ENCODE measurements at places on chromosomes 4 and X. TPM values are rescaled to one million over a fixed set of nuclear protein-coding genes. Genes with fewer than 3 reads are reported as not detected.

- DNase-seq = no peak
- H3K4me1 ChIP-seq = no peaks in the 10 kb centered on the region
These were observed 48.4 kb upstream of the SPANXN2 start for GRCh38 chrX:143768976-143769375.

DNA sequence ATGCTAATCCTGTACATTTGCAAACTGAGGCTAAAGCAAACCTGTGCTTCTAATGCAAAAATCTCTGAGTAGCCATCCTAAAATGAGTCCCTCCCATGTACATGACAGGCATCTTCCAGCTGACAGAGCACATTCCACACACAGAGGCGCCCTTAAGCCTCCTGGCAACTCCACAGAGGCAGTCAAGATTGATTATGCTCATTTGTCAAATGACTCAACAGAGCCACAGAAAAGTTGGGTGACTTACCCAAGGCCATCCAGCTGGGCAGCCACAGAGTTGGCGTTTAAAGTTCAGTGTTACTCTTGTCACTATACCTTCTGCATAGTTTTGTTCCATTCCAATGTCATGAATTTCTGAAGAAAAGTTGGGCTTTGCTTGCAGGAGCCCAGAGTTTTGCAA is 394.6 kb upstream of the FGF13 start:
- H3K4me3 ChIP-seq = no peak overlapping the region
- no peak for DNase-seq
- no peaks in the 10 kb centered on the region for H3K36me3 ChIP-seq
- H3K27ac ChIP-seq = no peak overlapping the region
- H3K4me1 ChIP-seq = no peaks in the 10 kb centered on the region

- H3K4me3 ChIP-seq = no peak overlapping the region
- H3K27me3 ChIP-seq = peaks cover 2% of the 10 kb centered on the region
- DNase-seq = no peak
- no peaks in the 10 kb centered on the region for H3K36me3 ChIP-seq
These were observed 816 bp downstream of the NMU start for GRCh38 chr4:55635282-55635681.

DNA sequence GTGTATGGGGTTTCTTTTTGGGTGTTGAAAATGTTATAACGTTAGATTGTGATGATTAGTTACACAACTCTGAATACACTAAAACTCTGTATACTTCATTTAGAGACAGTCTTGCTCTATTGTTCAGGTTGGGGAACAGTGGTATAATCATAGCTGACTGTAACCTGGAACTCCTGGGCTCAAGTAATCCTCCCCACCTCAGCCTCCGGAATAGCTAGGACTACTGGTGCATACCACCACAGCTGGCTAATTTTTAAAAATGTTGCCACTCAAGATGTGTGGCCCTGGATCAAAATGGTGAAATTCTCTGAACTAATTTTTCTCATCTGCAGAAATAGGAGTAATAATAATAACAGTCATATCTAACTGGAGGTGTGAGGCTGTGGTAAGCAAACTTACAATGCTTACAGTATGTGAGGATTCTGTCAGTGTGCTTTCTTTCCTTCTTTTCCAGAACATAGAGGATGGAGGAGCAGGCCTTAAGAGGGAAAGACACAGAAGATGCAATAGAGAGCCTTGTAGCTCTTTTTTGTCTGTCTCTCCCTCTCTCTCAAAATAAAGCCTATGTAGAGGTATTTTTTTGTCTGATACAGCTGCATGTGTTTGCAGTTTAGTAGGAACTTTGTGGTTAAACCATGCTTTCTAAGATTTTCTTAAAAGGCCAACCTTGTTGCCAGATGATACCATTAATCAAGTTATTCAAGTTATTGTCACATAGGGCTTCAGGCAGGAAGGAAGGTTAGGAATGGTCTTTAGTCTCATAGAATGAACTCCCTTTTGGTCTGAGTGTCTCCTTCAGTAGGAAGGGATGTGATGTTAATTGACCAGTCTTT is 7.5 kb downstream of the ADD1 start:
- H3K4me1 ChIP-seq = no peaks in the 10 kb centered on the region
- H3K36me3 ChIP-seq = no peaks in the 10 kb centered on the region
- H3K27ac ChIP-seq = no peak overlapping the region
- DNase-seq = no peak

The PSAPL1 gene
- total RNA-seq = 0.05 TPM

DNA sequence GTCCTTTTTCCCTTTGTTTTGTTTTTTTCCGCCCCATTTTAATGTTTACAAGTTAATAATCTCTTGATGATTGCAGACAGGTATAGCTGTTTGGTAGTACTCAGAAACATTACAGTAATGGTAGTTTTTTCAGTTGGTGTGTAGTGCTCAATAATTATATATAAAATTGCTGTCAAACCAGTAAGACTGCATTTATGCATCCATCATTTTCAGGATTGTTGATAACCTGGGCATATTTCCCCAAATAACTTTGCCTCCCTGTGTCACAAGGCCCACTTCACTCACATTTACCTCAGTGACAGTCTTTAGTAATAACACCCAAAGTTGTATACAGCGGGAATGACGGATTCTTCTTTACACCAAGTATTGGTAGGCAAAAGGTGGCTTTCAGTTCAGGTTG is 16.1 kb downstream of the ARFIP1 start:
- DNase-seq = no peak
- H3K4me3 ChIP-seq = no peak overlapping the region
- no peaks in the 10 kb centered on the region for H3K36me3 ChIP-seq
- no peak overlapping the region for H3K27ac ChIP-seq

DNA sequence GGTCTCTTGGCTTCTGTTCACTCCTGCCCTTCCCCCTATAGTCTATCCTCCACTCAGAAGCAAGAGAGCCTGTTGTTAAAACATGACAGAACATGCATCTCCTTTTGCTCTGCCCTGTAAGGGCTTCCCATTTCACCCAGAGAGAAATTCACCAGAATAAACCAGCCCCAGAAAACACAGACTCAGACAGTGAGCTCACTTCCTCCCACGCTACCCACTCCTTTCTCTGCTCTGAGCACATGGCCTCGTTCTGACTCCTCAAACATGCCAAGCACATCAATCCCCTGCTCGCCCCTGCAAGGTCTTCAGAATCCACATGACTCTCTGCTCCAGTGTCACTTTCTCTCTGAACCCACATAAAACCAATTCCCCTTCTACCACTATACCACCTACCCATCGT is 50.4 kb downstream of the MID1 start:
- H3K27me3 ChIP-seq = no peaks in the 10 kb centered on the region
- H3K27ac ChIP-seq = no peak overlapping the region
- no peaks in the 10 kb centered on the region for H3K4me1 ChIP-seq

- H3K27ac ChIP-seq = no peak overlapping the region
- DNase-seq = no peak
- H3K4me1 ChIP-seq = peaks cover 8% of the 10 kb centered on the region
- H3K36me3 ChIP-seq = no peaks in the 10 kb centered on the region
- H3K4me3 ChIP-seq = peak overlapping the region; percentile 78
These were observed 758 bp downstream of the SCFD2 start for GRCh38 chr4:53365121-53365485.

GRCh38 chr4:24226667-24227066 is 336.8 kb upstream of the PPARGC1A start:
- H3K27ac ChIP-seq = no peak overlapping the region
- no peaks in the 10 kb centered on the region for H3K36me3 ChIP-seq
- H3K27me3 ChIP-seq = no peaks in the 10 kb centered on the region
- no peak overlapping the region for H3K4me3 ChIP-seq
- DNase-seq = no peak

DNA sequence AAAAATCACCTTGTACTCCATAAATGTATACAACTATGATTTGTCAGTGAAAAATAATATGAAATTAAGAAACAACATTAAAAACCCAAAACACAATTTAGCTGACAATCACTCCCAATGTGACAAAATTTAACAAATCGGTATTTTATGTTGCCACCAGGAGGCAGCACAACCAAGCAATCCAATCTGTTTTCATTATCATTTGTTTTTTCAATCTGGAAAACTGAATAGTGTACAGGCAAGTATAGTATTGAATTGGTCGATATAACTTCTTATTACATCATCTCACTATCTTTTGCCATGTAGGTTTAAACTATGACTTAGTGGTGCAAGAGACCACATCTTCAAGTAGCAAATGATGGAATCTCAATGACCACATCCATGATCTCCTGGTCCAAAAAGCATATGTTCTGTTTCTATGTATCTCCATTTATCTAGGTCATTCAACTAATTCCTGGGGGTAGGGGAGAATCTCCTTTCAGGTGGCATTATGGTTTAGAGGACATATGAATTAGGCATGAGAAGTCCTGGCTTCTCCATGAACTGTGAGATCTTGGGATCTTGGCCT is 112.9 kb upstream of the AGA start:
- no peaks in the 10 kb centered on the region for H3K36me3 ChIP-seq
- H3K4me3 ChIP-seq = no peak overlapping the region
- no peak overlapping the region for H3K27ac ChIP-seq
- no peak for DNase-seq
- H3K4me1 ChIP-seq = no peaks in the 10 kb centered on the region

DNA sequence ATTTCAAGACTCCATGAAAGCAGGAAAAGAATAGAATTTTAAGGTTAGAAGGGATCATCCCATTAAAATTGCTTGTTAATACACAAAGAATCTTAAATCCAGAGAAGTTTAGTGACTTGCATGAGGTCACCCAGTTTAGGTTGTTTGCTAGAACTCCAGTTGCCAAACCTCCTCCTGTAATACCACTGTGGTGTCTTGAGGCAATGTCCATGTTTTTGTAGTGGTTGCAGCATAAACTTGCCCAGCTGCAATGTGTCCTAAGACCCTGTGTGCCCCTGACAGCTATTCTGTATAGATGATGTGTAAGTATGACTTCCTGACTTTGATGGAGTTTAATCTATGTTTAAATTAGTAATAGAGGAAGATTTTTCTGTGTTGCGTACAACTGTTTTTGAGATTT is 6.3 kb downstream of the SFRP2 start:
- no peak overlapping the region for H3K27ac ChIP-seq
- DNase-seq = no peak
- no peaks in the 10 kb centered on the region for H3K4me1 ChIP-seq
- peaks cover under 1% of the 10 kb centered on the region for H3K27me3 ChIP-seq

- no peak overlapping the region for H3K27ac ChIP-seq
- no peak for DNase-seq
- no peaks in the 10 kb centered on the region for H3K36me3 ChIP-seq
- H3K4me3 ChIP-seq = no peak overlapping the region
- no peaks in the 10 kb centered on the region for H3K27me3 ChIP-seq
These were observed 3.9 kb downstream of the FGF2 start for GRCh38 chr4:122830426-122831095.

The SH3D19 gene
- total RNA-seq = 61.1 TPM

The TRPC5OS gene
- not detected for total RNA-seq

- no peaks in the 10 kb centered on the region for H3K4me1 ChIP-seq
- no peak overlapping the region for H3K27ac ChIP-seq
- no peak overlapping the region for H3K4me3 ChIP-seq
- DNase-seq = no peak
- no peaks in the 10 kb centered on the region for H3K27me3 ChIP-seq
- H3K36me3 ChIP-seq = no peaks in the 10 kb centered on the region
These were observed 61.3 kb downstream of the AR start for GRCh38 chrX:67604979-67605703.

The NDST4 gene
- 0.14 TPM for total RNA-seq

DNA sequence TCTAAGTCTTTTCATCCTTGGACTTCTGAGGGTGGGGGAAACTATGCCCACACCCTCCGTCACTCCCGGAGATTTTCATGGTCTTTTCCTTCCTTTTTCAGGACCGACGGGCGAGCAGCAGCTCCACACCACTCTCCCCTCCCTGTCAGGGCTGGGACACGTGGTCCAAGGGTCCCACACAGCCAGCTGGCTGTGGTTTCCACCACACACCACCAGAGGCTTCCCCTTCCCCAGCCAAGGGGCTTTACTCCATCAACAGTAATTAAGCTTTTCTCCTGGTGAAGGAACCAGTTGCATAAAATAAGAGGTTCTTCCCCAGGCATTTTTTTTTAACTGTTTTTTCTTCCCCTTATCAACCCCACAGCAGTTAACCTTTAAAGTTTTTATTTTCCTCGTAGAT is 453.9 kb downstream of the GPAT3 start:
- no peak for DNase-seq
- H3K4me3 ChIP-seq = no peak overlapping the region
- no peak overlapping the region for H3K27ac ChIP-seq
- H3K4me1 ChIP-seq = no peaks in the 10 kb centered on the region

GRCh38 chr4:23884741-23885140 is 5.1 kb downstream of the PPARGC1A start:
- no peaks in the 10 kb centered on the region for H3K36me3 ChIP-seq
- no peaks in the 10 kb centered on the region for H3K27me3 ChIP-seq
- no peak overlapping the region for H3K4me3 ChIP-seq
- H3K4me1 ChIP-seq = no peaks in the 10 kb centered on the region
- no peak for DNase-seq
- H3K27ac ChIP-seq = no peak overlapping the region

GRCh38 chr4:186015212-186015817 is 53.6 kb upstream of the TLR3 start:
- H3K4me1 ChIP-seq = no peaks in the 10 kb centered on the region
- no peaks in the 10 kb centered on the region for H3K27me3 ChIP-seq
- no peak overlapping the region for H3K27ac ChIP-seq
- H3K4me3 ChIP-seq = no peak overlapping the region
- DNase-seq = no peak
- no peaks in the 10 kb centered on the region for H3K36me3 ChIP-seq

- H3K27ac ChIP-seq = no peak overlapping the region
- no peak for DNase-seq
- H3K36me3 ChIP-seq = no peaks in the 10 kb centered on the region
- no peak overlapping the region for H3K4me3 ChIP-seq
These were observed 74.1 kb upstream of the BMP3 start for GRCh38 chr4:80956421-80956820.

The FAM9C gene
- total RNA-seq = 6.5 TPM

GRCh38 chr4:54146139-54146538 is 46.2 kb downstream of the GSX2 start:
- no peaks in the 10 kb centered on the region for H3K4me1 ChIP-seq
- H3K36me3 ChIP-seq = no peaks in the 10 kb centered on the region
- H3K4me3 ChIP-seq = no peak overlapping the region
- H3K27me3 ChIP-seq = no peaks in the 10 kb centered on the region
- peak; percentile 46 for DNase-seq

DNA sequence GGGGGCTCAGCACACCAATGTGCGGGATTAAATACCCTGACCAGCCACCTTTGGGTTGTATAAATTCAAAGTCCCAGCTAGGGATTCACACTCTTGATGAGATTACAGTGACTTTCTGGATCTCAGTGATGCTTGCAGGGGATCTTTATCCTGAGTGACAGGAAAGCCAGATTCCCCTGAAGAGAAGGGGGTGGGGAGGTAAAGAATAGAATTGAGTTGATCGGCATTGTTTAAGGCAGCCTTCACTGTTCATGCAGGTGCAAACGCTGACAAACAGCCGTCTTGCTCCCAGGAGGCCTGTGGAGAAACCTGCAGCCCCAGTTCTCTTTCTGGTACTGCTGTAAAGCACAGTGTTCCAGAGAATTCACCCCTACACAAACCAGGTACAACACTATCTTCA is 19.0 kb downstream of the CXXC4 start:
- H3K4me1 ChIP-seq = no peaks in the 10 kb centered on the region
- H3K36me3 ChIP-seq = no peaks in the 10 kb centered on the region
- no peak overlapping the region for H3K4me3 ChIP-seq
- no peak for DNase-seq
- no peak overlapping the region for H3K27ac ChIP-seq

All from prostate gland (tissue), 2 donors.